ENCODE measurements at places on chromosomes 2 and 18. TPM values are rescaled to one million over a fixed set of nuclear protein-coding genes. Genes with fewer than 3 reads are reported as not detected.

The ACVR1C gene
- 0.64 TPM for total RNA-seq

The EVX2 gene
- not detected for total RNA-seq

The PROM2 gene
- total RNA-seq: 100 TPM

The UCN gene
- 0.56 TPM for total RNA-seq

The DOK1 gene
- total RNA-seq: 0.56 TPM

The ST6GAL2 gene
- 2.5 TPM for total RNA-seq

The ZC3H15 gene
- 37.2 TPM for total RNA-seq

The CFC1 gene
- total RNA-seq: not detected

The NAT8 gene
- not detected for total RNA-seq

The FKBP1B gene
- total RNA-seq: 6.2 TPM

The ABCG5 gene
- total RNA-seq: not detected

The RGPD4 gene
- not detected for total RNA-seq

The MALL gene
- 248 TPM for total RNA-seq

The SAG gene
- not detected for total RNA-seq

The RUFY4 gene
- 0.12 TPM for total RNA-seq

The RASGRP3 gene
- total RNA-seq: 4.3 TPM

The LRP2 gene
- not detected for total RNA-seq

The L3MBTL4 gene
- total RNA-seq: 4.8 TPM

All from esophagus mucosa (tissue), 1 donor.